ENCODE measurements at places on chromosomes 3 and 15.

DNA sequence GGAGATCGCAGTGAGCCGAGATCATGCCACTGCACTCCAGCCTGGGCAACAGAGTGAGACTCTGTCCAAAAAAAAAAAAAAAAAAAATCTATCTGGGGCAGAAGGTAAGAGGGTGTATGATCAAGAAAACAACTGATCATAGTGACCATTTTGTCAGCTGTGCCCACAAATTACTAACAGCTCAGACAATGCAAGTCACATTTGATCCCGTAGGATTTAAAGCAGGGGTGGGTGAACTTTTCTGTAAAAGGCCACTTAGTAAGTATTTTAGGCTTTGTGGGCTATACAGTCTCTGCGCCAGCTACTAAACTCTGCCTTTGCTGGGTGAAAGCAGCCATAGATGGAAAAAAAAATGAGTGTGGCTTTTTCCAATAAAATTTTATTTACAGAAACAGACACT lies 57.6 kb upstream of the ABI3BP start:
- DNase-seq, result no peak

GRCh38 chr15:23566071-23566554 lies 639 bp downstream of the MKRN3 start:
- DNase-seq, result no peak

- no peak for DNase-seq
Observed at GRCh38 chr3:123821920-123822319, 62.2 kb downstream of the MYLK start.

DNA sequence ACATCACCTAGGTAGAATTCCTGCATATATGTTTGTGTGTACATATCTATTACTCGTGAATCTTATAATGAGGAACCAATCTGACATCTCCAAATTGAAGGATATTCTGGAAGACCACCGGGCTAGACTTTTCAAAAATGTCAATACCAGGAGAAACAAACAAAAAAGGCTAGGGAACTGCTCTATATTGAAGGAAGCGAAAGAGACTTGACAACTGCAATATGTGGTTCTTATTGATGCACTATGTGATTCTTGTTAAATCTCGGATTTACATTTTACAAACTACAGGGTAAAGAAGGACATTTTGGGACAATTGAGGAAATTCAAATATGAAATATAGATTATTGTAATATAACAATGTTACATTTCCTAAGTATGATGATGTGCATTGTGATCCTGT lies 137.5 kb upstream of the CCDC54 start:
- DNase-seq, result no peak

DNA sequence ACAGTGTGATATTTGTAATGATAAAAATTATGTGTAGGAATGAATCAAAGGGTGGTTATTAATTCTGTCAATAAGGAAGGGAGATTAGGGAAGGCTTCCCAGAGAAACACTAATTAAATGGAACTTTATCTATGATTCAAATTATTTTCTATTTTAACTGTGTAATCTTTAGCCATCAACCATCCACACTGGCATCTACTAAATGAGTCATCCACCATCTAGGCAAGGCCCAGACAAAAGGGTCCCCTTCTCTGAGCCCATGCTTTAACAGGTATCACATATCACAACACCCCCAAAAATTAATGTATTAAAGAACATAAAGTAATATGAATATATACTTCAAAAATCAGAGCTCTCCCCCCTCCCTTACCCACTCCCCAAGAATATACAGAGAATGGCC lies 19.9 kb upstream of the TPM1 start:
- DNase-seq, result no peak

GRCh38 chr3:55792009-55792408 lies 304.9 kb upstream of the WNT5A start:
- DNase-seq, result no peak

- no peak for DNase-seq
Observed at GRCh38 chr3:136840252-136840651, 21.3 kb downstream of the SLC35G2 start.

GRCh38 chr3:133469140-133469731 lies 69.4 kb downstream of the BFSP2 start:
- DNase-seq, result no peak

DNA sequence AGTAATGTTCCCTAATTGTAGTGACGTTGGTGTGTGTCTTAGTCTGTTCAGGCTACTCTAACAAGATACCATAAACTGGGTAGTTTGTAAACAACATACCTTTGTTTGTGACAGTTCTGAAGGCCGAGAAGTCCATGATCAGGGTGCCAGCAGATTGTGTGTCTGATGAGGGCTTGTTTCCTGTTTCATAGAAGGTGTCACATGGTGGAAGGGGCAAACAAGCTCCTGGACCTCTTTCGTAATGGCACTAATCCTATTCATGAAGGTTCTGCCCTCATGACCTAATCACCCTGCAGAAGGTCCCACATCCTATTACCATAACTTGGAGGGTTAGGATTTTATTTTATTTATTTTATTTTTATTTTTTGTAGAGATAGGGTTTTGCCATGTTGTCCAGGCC lies 11.1 kb downstream of the ATXN7 start:
- no peak for DNase-seq

GRCh38 chr15:101310161-101310480 lies 15.1 kb upstream of the SNRPA1 start:
- no peak for DNase-seq

GRCh38 chr3:67719333-67719732 lies 64.9 kb upstream of the SUCLG2 start:
- no peak for DNase-seq

GRCh38 chr3:12265508-12265907 lies 23.4 kb upstream of the PPARG start:
- no peak for DNase-seq

GRCh38 chr15:66456211-66456610 lies 41.4 kb downstream of the SNAPC5 start:
- DNase-seq, result no peak

- DNase-seq, result no peak
Observed at GRCh38 chr3:125647318-125648014, 52.2 kb upstream of the OSBPL11 start.

DNA sequence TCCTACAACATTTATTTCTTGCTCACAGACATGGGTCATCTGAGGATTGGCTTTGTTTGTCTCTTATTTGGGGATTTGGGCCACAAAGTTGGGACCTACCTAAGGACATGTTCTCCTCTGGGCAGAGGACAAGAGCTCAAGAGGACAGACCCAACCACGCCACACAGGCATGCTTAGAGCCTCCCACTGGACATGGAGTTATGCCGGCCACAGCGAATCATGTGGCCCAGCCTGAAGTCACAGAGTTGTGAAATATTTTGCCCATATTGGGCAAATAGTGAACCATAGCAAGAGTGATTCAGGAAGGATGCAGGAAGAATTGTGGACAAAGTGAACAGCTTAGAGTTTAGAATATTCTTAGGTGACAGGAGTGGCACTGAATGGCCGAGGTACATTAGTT lies 9.9 kb downstream of the TRAK1 start:
- no peak for DNase-seq

DNA sequence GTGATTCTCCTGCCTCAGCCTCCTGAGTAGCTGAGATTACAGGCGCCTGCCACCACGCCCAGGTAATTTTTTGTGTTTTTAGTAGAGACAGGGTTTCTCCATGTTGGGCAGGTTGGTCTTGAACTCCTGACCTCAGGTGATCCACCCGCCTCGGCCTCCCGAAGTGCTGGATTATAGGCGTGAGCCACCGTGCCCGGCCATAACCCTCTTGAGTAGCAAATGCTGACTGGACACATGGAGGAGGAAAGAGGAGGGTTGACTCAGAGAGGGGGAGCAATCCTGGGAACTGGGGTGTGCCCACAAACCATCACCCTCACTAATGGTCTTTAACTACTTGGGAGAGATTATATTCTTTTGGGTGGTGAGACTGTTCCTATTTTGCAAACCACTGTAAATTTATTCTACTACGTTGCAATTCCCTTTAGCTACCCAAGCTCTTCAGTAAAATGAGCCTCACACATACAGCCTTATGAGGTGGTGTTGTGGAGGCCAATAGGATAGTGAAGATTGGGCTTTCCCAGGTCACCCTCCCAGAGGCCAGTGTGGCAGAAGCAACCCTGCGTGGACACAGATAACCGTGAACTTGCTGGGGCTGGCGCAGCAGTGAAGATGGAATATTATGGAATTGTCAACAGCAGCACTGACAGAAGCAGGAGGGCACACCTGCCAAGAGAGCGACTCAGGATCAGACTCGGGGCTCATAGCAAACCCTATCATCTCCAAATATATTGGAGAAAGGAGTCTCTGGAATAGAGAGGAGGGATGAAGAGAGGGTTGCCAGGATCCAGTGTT lies 37.4 kb downstream of the TLNRD1 start:
- DNase-seq, result no peak

GRCh38 chr15:63434576-63435186 lies 53.0 kb upstream of the CA12 start:
- DNase-seq, result no peak

- DNase-seq, result peak; percentile 24
Observed at GRCh38 chr3:185630182-185630622, 44.1 kb downstream of the SENP2 start.

DNA sequence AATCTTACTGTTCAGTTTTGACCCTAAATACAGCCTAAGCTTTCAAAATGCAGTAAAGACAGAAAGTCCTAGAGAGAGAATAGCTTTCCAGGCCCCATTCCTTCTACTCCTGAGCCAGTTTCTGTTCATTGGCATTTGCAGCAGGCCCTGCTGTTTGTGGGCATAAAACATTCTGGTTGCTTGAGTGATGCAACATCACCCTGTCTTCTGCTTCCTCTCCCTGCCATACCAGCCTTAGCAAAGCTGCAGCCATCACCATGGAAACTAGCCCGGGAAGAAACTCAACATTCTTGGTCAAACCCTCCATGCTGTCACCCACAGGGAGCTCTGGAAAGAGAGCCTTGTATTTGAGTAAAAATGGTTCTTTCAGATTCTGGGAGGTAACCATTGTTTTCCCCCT lies 325.7 kb downstream of the MAGI1 start:
- peak; percentile 48 for DNase-seq

GRCh38 chr15:81072551-81072950 lies 61.5 kb upstream of the CFAP161 start:
- no peak for DNase-seq

- no peak for DNase-seq
Observed at GRCh38 chr3:53082736-53083135, 36.9 kb upstream of the SFMBT1 start.

DNA sequence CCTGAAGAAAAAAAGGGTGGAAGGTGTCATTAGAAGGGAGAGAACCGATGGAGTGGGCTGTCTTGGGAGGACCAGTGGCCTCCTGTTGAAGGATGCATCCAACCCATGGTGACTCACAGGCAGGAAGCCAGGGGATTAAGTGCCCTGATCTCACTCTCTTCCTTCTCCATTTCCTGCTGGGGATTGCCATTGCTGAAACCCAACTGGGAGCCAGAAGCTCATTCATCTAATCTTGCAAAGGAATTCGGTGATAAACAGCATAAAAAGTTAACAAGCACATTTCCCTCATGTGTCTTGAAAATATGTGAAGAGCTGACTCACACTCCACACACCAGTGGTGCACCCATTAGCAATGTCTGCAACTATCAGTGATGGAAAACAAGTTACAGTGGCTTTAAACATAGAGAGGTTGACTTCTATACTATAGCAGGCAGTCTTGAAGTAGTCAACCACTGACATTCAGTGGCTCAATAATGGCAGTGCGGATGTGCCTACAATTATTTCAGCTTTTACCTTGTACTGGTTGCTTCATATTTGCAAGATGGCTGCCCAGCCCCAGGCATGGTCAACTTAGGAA lies 12.8 kb upstream of the CSRNP1 start:
- no peak for DNase-seq

GRCh38 chr3:25971736-25972135 lies 181.8 kb downstream of the OXSM start:
- no peak for DNase-seq

- DNase-seq, result peak; percentile 4
Observed at GRCh38 chr15:79078763-79079410, 11.7 kb downstream of the RASGRF1 start.

DNA sequence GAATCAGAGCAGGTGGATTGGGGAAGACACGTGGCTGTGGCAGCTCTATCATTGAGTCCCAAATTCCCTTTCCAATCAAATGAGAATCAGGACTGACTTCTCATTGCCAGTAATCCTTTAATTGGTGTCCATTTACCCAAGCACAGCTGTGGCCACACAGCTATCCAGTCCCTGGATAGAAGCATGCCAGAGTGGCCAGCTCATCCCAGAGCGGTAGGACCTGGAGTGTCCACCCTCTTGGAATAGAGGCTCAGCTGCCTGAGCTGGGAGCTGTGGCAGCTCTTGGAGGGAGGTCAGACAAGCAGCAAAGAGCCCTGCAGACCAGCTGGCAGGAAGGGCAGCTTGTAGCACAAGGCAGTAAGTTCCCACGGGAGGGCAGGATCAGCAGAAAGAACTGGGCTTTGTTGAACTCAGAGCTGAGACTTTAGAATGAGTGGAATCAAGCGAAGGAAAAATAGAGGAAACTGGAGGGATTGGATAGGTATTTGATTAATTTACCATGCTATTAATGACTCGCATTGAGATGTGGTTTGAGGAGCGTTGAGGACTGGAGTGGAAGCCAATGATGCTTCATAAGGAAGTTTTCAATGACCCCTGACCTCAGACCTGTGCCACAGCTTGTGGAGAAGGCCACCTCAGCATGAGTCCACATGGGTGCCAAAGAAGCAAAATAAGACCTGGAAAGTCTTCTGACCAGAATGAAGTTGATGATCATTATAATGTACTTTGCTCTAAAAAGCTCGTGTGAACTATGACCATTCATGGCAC lies 6.9 kb upstream of the ALPK3 start:
- DNase-seq, result no peak

GRCh38 chr3:79364784-79365183 lies 403.0 kb downstream of the ROBO1 start:
- DNase-seq, result no peak

DNA sequence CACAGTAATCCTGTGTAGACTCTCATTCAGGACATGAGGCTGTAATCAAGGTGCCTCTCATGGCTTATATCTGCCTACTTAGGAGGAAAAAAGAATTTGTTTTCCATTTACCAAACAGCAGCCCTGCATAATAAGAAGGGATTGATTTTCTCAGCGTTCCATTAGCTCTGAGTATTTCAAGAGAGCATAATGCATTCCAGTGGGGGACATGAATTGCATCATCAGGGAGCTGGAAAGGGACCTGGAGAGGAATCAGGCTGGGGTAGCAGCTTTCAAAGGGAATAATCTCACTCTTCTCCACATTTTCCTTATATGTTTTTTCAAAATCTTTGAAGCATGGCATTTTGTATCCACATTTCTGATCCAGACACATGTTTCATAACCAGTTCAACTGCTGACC lies 150.6 kb upstream of the ANKRD28 start:
- DNase-seq, result no peak

DNA sequence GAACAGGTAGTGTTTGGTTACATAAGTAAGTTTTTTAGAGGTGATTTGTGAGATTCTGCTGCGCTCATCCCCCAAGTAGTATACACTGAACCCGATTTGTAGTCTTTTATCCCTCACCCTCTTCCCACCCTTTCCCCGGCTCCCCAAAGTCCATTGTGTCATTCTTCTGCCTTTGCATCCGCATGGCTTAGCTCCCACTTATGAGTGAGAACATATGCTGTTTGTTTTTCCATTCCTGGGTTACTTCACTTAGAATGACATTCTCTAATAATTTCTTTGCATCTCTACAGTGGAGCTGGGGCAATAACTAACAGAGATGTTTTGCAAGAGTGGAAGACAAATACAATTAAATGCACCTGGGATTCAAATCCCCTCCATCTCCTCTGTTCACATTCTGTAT lies 93.2 kb downstream of the TP63 start:
- DNase-seq, result no peak

GRCh38 chr15:89835176-89835564 lies 20.5 kb upstream of the ANPEP start:
- DNase-seq, result no peak
